ENCODE measurements at places on chromosomes 5 and 9.

DNA sequence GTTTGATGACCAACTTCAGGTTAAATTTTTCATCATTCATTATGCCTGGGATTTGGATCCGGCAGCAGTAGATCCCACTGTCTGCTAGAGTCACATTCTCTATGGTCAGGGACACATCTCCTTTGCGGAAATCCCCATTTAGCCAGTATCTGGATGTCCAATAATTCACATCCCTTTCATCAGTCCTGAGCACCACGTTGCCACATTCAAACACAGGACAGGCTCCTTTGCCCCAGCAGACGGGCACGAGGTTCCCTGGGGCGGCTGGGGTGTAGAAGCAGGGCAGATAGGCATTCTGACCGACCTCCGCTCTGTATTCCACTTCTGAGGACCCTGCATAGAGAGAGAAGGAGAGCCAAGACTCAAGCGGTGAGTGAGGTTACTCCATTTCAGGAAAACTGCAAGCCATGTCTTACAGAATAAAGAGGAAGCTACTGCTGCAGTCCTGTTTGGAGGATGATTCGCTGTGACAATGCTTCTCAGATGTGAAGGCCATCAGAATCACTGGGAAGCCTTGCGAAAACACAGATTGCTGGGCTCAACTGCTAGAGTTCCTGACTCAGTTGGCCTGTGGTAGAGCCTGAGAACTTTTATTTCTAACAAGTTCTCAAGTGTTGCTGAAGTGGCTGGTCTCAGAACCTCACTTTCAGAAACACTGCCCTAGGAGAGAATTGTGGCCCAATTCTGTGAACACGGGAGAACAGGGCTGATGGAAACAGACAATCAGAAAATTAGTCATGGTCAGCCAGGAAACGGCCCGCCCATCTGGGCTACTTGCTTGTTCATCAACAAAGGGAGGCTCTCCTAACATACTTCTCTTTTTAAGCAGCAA is 2.0 kb downstream of the HAVCR2 start:
- no peak for DNase-seq

- no peak for DNase-seq
Measured at GRCh38 chr5:10838038-10838437, 77.0 kb upstream of the DAP start.

GRCh38 chr5:175548626-175549311 is 70.4 kb downstream of the SFXN1 start:
- no peak for DNase-seq

GRCh38 chr9:13939701-13940490 is 374.0 kb downstream of the NFIB start:
- no peak for DNase-seq

GRCh38 chr5:151580239-151580638 is 10.9 kb downstream of the FAT2 start:
- no peak for DNase-seq

- peak; percentile 68 for DNase-seq
Measured at GRCh38 chr5:62268234-62268633, 37.8 kb upstream of the KIF2A start.

GRCh38 chr9:5438301-5439162 is 807 bp upstream of the PLGRKT start:
- peak; percentile 88 for DNase-seq

- DNase-seq: no peak
Measured at GRCh38 chr5:122367456-122367855, 55.4 kb downstream of the SNCAIP start.

DNA sequence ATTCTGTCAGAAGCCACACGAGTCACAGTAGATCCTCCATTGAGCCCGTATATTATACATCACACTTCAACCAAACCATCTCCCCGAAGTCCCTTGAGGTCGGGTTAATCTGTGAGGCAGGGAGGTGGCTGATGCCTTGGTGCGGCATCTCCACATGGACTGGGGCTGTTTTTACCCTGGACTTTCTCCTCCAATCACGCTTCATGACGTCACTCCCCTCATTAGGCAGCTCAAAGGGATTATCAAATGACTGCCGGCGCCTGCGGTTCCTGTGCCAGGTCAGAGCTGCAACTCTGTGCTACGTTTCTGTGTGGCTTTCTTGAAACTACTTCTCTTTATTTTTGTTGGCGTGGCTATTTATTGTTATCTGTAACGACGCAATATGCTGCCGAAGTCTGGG is 53.7 kb downstream of the TMOD1 start:
- no peak for DNase-seq

DNA sequence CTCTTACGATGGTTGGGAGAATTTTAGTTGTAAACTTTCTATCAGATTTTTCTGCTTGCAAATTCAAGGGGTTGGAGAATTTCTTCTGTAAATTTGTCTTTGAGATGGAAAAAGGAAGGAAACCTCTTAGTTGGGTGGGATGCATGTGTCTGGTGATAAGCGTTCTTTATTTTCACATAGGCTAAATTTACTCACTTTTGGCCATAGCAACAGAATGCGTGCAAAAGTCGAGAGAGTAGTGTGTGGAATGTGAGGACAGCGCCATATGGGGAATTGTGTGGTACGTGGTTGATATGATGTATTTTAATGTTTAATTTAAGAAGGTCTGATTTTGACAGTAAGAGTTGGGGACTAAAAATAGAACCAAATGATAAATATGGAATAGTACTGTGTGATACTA is 282.2 kb downstream of the TAF11L14 start:
- DNase-seq: no peak

GRCh38 chr9:32384002-32384363 is 460 bp upstream of the ACO1 start:
- DNase-seq: no peak

GRCh38 chr9:113471143-113471542 is 7.6 kb downstream of the RGS3 start:
- no peak for DNase-seq

GRCh38 chr5:41978676-41979075 is 53.6 kb downstream of the FBXO4 start:
- no peak for DNase-seq

GRCh38 chr5:40594811-40595210 is 84.9 kb upstream of the PTGER4 start:
- DNase-seq: no peak

DNA sequence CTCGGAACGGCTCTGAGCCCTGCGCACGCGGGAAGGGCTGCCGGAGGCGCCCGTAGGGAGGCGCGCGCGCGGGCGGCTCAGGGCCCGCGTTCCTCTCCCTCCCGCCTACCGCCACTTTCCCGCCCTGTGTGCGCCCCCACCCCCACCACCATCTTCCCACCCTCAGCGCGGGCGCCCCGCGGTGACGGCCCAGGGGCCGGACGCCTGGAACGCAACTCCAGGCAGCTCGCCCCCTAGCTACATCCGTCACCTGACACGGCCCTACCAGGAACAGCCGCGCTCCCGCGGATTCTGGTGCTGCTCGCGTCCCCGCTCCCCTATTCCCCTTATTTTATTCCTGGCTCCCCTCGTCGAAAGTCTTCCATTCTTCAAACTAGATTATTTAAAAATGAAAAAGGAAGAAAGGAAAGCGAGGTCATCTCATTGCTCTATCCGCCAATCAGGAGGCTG is at the start of gene CDKN2B-AS1:
CDKN2B-AS1 (plus strand) TSS at position 236 of the 450 bp plus-strand sequence.
- no peak for DNase-seq

GRCh38 chr5:111810112-111810511 is 53.1 kb upstream of the NREP start:
- peak; percentile 16 for DNase-seq

- no peak for DNase-seq
Measured at GRCh38 chr5:158434749-158435148, 575.8 kb upstream of the CLINT1 start.

DNA sequence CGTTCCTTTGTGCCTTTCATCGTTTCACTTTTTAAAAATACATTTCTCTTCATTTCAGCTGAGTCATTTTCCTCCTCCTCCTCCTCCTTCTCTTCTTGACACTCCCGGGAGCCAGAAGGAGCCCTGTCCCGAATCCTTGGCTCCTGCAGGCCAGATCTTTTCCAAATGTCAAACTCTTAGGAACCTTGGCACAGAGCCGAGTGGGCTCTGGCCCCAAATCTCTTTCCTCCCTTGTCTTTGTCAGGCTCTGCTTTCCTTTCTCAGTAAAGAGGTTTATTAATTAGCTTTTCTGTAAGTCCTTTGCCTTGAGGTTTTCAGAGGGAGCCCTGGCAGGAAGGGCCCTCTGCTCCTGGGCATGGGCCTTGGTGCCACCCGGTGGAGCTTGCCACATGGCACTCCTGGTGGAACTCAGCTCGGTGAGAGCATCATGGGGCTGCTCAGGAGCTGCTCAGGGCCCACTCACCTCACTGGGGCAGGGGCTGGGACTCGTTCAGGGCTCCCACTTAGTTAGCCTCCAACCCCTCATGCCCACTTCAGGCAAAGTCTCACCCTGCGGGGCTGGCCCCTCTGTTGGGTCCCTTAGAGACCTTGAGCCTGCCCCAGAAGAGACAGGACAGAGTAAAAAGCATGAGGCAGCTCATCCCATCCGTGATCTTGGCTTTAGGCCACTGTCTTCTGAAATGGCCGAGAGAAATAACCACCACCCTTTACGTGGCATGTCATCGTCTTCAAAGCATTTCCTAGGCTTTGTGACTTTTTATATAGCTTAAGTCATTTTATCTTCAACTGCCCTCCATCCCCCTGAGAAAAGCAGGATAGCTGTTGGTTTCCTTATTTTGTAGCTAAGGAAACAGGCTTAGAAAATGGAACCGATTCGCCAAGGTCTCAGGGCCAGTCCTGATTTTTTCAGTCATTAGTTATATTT is 17.1 kb downstream of the STC2 start:
- DNase-seq: no peak

DNA sequence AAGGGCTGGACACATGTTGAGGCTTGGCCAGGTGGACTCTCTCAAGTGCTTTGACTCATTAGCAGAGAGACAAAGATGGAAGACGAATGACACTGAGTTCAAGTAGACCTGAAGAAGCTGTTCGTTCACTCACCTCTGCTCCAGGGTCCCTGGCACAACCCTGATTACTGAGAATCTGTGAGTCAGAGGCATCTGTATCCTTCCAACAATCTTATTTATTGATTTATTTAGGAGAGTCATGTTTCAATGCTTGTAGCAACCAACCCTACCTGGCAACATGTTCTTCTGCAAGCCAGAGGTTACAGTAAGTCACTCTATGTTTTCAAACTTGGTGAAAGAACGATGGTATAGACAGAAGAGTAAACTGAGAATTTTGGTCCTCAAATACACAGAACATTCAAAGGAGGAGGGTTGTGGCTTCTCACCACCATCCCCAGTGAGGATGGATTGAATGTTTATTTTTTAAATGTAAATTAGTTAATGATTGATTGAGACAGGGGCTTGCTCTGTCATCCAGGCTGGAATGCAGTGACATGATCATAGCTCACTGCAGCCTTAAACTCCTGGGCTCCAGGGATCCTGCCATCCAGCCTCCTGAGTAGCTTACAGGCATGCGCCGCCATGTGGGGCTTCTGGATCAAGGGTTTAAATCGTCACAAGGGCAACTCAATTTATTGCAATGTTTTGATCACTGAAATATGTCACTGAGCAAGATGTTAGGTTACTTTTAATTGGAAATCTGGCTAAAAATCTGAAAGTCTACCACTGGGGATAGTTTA is 55.7 kb upstream of the CARTPT start:
- no peak for DNase-seq

DNA sequence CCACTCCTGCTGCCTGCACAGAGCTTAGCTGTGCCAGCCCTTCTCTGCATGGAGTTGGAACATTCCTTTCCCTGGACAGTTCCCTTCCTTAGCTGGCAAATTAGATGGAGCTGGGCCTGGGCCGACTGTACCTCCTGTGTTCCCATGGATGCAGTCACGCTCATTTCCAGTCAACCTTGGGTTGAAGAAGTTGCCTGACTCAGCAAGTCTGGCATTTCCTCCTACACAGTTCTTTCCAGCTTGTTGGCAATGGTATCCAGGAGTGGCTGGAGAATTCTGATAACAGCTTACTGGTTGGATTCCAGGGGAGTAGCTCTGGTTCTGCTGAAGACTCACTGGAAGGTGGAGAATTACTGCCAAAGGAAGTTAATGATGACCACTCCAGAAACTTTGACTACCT is 9.2 kb upstream of the TAF1L start:
- DNase-seq: peak; percentile 88

DNA sequence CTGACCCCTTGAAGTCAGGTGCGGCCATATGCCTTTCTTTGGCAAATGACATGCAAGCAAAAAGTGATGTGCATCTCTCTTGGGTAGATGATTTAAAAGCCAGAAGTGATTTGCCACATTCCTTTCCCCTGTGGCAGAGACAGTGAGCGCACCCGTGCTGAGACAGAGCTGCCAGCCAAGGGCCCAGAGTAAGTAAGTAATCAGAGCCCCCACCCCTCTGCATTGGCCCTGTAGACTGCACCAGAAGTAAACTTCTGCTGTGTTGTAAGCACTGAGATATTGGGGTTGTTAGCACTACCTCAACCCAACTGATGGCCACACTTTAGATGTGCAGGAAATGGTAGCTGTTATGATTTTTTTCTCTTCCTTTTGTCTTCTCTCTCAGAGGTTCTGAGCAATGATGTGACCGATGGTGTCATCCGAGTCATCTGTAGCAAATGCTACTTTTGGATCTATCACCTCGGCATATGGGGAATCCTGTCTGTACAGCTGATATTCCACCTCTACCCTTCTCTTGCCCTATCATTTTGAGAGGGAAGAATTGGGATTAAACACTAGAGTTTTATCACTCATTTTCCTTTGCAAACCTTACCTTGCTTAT is 58.0 kb downstream of the DOCK2 start:
- peak; percentile 89 for DNase-seq

GRCh38 chr9:71716138-71716909 is 52.0 kb downstream of the CEMIP2 start:
- DNase-seq: no peak

DNA sequence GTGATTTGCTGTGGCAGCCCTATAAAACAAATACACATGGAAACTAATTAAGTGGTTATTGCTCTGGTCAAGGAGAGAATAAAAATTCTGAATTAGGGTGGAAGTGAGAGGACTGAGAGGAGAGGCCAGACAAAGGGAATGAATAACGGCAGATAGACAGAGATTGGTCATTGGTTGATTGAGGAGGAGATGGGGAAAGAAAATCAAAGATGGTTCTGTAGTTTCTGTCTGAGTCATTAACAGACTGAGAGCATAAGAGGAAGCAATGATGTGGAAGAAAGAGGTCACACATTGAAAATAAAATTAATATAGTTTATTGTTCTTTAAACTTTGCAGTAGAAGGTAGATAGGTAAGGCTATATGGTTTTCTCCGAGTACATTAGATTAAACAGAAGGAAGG is 469.8 kb downstream of the ACTL7B start:
- DNase-seq: no peak

GRCh38 chr5:113243349-113243664 is 191.5 kb downstream of the TSSK1B start:
- DNase-seq: no peak

GRCh38 chr5:176851871-176852658 is 41.7 kb downstream of the UNC5A start:
- DNase-seq: no peak

- peak; percentile 7 for DNase-seq
Measured at GRCh38 chr5:52856564-52856963, 68.8 kb downstream of the ITGA1 start.

DNA sequence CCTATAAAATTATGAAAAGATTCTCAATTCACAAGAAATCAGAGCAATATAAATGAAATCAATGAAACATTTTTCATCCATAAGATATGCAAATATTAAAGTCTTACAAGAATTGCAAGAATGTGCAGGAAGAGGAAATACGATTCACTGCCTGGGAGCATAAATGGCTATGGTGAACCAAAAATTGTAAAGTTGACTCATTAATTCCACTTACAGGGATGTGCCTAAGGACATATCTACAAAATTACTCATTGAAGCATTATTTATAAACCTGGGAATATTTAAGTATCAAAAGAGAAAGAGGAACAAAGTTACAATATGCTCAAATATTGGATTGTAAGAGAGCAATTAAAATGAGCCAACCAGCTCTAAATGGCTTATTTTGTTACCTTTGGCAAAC is 6.9 kb upstream of the NIPSNAP3A start:
- DNase-seq: peak; percentile 23

- DNase-seq: no peak
Measured at GRCh38 chr5:143758750-143759149, 53.2 kb upstream of the HMHB1 start.

All from RCC 7860 (cell line).